Liver (tissue), 10 donors: ENCODE measurements at places on chromosomes 5 and 9.

DNA sequence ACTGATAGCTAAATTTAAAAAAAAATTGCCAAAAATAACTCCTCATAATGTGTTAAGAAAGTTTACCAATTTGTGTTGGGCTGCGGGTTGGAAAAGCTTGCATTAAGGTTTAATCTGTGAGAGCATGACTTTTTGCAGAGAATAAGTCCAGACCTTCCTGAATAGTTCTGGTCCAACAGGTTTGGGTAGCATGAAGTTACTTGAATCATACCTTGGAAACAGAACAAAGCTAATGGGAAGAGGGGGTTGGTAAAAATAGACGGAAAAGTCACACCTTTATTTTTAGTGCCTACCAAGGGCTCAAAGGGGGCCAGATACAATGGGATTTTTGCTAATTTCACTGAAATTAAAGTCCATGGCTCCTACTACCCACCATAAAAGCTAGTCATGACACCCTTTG is 17.1 kb upstream of the MATR3 start:
- no peak for DNase-seq

DNA sequence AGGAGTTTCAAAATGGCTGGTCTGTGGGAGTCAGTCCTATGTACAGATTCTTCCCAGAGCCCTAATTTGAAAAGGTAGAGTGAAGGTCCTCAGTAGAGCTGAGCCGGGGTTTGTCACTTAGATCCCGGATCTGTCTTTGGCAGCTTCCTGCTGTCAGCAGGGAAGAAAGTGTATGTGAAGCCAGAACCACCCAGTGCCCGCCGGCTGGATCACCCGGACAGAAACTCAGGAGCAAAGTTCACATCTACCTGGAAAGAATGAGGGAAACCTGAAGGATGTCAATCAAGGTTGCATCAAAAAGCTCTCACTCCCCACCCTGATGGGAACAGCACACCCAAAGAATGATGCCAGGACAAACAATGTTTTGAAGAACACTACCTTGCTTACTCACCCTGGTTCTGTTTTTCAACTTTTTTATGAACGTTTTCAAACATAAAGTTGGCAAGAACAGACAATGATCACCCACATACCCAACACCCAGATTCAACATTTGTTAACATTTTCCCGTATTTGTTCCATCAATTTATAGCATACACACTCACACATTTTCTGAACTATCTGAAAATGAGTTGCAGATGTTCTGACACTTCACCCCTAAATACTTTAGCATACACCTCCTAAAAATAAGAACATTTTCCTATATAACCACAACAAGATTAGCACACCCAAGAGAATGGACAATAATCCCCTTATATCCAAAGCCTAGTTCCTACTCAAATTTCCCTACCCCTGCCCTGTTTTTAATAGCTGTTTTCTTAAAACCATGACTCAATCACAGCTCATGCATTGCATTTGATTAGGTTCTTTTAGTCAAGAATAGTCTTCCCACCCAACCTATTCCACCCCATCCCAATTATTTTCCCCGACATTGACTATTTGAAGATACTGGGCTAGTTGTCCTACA is 133.9 kb downstream of the LHFPL2 start:
- DNase-seq: no peak

DNA sequence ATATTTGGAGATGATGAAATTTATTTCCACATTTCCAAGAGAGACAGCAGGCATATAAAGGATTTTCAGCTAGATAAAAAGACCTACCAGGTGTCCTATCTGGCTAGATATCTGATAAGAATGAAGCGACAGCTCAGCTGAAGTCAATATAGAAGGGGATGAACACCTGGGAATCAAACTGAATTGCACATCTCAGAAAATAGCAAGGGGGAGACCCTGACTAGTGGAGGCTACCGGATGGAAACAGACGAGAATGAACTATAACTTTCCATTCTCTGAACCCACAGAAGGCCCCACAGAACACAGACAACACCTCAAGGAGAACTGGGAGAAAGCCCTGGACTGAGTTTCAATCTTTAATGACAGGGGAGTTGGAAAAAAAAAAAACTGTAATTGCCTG is 51.1 kb downstream of the CPLANE1 start:
- no peak for DNase-seq

DNA sequence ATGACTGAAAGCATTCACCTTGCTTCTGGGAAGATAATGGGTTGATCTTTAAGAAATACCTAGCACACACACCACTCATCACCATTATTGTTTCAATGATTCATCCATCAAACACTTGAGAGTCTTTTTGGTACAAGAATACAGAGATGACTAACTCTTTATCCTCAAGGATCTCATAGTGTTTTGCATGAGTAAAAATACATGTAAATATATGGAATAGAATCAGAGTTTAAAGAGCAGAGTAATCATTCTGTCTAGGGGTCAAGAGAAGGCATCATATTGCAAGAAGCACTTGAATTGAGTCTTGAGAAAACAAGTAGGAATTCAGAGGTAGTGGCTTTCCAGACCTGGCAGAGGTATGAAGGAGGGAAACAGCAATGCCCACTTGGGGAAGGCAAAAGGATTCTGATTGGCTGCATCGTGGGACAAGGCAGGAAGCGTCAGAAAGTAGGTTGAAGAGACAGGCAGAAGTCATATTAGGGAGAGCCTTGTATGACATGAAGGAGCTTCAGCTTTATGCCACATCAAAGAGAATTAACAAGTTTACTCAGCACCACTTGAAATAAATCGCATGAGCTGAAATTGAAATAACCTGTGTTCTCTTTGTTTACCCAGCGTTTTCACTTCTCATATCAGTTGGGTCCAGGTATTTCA is 542.5 kb downstream of the TLE1 start:
- no peak for DNase-seq

- no peak for DNase-seq
Measured at GRCh38 chr5:437281-437771, 5.7 kb upstream of the EXOC3 start.

- no peak for DNase-seq
Measured at GRCh38 chr5:116881921-116882531, 307.4 kb upstream of the SEMA6A start.

DNA sequence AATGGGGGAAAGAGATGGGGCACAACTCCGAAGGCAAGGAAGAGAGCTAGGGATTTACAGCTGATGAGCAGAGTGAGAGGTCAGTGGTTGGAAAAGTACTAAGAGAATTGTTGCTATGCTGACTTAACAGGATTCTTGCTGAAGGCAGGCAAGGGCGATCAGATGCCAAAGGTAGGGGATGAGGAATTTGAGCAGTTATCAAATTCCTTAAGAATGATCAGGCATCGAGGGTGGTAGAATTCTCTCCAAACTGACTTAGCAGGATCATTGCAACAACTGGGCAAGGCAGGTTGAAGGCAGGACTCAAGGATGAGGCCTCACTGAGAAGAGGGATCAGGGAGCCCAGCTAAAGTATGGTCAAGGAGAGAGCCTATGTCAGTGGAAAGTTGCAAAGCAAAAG is 171.0 kb downstream of the HSD17B3 start:
- DNase-seq: no peak

DNA sequence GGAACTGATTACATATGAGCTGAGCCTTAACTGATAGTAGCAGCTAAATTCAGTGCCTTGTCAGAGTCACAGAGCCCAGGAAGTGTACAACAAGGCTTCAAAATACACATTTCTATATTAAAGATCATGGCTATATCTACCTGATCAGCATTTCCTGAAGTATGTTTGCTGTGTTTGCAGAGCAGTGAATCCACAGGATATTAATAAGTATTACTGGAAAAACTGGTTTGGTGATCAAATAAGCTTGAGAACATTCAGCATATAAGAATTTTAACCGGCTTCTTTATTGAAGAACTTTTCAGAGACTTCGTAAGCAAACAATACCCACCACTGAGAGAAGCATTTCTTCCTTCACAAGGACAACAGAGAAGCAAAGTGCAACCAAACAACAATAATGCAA is 227.0 kb downstream of the ELAVL2 start:
- DNase-seq: no peak

GRCh38 chr9:99299211-99300102 is 77.4 kb downstream of the SEC61B start:
- DNase-seq: no peak

DNA sequence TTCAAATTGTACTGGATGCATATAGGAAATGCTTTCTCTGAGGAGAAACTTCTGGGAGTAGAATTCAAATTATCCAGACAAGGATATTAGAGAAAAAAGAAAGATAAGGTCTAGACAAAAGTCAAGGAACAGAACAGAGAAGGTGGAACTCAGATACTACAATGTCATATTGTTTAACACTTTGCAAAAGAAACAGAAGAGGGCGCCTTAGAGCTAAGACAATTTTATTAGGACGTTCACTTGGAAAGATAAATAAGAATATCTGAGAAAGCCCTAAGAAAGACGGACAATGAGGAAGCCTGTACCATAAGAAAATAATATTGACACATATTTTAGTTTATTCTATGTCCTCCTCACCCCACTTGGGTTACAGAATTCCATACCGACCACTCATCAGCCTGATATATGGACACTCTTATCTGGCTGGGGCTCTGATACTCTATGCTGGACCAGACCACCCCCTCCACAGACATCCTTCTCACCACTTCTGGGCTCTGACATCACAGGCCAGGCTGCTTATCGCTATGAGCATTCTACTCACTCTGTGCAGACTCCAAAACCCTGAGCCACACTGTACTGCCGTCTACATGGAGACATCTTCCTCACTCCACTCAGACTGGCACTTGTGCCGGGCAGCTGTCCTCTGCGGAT is 9.1 kb upstream of the AK3 start:
- DNase-seq: no peak

DNA sequence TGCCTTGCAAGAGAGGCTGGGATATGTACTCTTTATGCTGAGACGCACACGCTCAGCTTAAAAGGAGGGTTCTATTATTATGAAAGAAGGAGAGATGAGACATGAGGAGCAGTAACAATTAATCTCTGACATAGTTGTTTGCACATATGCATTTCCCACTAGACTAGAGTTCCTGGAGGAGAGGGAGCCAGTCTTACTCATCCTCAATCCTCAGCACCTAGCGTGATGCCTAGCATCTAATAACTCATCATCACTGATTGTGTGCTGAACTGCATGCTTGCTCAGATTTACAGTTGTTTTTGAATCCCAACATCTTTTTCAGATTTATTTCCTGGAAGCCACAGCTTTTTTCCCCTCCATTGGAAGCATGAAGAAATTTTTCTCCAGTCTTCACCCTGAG is 35.5 kb downstream of the GCNT4 start:
- DNase-seq: no peak

DNA sequence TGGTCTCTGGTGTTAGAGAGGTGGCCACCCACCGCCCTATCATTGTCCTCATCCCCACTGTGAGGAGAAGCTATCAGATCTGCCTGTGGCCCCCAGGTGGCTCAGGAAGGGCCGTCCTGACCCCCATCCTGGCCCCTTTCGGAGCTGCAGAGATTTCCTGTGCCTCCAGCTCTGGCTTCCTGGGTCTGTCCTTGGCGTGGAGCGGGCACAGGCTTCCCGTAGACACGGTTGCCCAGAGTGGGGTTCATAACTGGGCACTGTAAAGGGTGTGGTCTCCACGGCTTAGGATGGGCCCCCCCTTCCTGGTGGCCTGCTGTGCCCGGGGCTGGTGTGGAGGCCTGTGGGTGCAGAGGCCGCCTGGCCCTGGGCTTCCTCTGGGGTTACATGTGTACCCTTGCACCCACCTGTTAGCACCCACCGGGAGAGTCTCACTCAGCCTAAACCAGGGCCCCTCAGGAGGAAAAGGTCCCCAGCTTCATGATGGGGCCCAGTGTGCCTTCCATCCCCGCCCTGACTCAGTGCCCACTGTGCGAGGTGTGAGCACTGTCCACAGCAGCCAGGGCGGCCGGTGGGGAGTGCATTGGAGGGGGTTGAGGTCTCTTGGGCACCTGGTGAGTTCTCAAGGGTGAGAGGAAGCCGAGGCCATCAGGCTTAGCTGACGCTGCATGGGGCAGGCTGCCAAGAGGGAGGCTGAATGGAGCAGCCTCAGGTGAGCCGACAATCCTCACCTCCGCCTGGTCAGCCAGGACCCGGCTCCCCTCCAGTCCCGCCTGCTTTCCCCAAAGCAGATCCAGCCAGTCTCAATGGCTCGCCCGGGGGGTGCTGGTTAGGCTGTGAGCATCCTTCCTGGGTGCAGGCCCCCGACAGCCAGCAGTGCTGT is 15.3 kb upstream of the AJM1 start:
- no peak for DNase-seq

DNA sequence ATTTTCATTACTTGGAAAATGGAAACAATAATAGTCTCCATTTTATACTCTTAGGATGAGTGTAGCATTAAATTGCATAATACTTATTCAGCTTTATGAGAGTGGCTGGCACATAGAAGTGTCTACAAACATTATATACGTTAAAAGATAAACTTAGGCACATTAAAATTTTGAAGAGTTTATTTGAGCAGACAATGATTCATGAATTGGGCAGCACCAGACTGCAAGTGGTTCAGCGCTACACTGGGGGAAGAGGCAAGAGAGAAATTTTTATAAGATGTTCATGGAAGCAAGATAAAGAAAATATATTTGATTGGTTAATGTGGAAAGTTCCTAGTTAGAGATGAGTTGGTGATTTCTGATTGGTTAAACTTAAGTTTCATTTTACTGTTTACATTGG is 243.7 kb downstream of the RASEF start:
- no peak for DNase-seq

- no peak for DNase-seq
Measured at GRCh38 chr9:76001459-76001858, 111.0 kb downstream of the PCSK5 start.

DNA sequence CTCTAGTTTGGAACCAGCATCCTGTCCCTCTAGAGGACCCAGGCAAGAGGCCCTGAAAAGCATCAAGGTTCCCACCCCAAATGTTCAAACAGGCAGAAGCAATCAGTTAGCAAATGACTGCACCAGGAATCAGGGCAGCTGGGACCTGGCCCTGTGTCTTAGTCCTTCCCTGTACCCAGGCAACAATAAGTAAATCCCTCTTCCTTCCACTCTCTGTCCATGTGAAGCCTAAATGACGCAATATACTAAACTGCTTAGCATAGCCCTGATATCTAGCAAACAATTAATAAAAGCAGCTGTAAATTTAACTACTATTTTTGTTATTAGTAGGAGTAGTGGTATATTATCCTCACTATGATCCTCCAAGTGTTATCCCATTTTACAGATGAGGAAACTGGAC is 13.2 kb upstream of the ADRA1B start:
- no peak for DNase-seq

GRCh38 chr5:140549237-140550144 is 2.0 kb downstream of the EIF4EBP3 start:
- DNase-seq: no peak
